Natural killer cell (primary cell): ENCODE measurements at places on chromosomes 16 and 17.

GRCh38 chr17:42883802-42884558, 16.6 kb upstream of the G6PC1 start:
- DNase-seq, result no peak

DNA sequence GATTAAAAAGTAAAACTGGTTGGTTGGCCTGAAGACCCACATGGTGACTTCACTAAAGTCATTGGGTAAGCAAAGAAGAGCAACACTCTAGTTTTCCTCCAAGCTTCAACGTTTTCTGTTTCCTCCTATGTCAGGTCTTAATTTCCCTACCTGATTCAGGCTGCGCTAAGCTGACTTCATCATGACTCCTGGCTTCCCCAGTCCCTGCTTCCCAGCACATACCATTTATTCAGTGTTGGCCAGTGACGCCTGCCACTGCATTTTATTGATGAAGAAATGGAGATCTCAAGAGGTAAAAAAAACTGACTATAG, 645.3 kb downstream of the WWOX start:
- no peak for DNase-seq

DNA sequence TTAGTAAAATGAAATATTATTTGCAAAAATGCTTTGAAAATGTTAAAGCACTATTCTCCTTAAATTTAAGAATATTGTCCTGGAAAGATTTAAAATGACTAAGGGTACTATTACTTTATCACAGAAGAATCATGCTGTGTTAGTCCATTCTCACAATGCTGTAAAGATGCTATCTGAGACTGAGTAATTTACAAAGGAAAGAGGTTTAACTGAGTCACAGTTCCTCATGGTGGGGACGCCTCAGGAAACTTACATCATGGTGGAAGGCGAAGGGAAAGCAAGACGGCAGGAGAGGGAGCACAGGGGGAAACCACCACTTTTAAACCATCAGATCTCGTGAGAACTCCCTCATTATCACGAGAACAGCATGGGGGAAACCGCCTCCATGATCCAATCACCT, 245.6 kb downstream of the IRX3 start:
- DNase-seq, result no peak

DNA sequence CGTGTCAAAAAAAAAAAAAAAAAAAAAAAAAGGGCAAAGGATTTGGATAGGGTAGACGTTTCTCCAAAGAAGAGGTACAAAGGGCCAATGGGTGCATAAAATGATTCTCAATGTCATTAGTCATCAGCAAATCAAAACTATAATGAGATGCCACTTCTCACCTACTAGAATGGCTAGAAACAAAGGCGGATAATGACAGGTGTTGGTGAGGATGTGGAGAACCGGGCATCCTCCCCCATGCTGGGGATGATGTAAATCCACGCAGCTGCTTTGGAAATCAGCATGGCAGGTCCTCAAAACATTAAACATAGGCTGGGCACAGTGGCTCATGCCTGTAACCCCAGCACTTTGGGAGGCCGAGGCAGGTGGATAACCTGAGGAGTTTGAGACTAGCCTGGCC, 9.4 kb downstream of the ITGAX start:
- DNase-seq, result no peak

DNA sequence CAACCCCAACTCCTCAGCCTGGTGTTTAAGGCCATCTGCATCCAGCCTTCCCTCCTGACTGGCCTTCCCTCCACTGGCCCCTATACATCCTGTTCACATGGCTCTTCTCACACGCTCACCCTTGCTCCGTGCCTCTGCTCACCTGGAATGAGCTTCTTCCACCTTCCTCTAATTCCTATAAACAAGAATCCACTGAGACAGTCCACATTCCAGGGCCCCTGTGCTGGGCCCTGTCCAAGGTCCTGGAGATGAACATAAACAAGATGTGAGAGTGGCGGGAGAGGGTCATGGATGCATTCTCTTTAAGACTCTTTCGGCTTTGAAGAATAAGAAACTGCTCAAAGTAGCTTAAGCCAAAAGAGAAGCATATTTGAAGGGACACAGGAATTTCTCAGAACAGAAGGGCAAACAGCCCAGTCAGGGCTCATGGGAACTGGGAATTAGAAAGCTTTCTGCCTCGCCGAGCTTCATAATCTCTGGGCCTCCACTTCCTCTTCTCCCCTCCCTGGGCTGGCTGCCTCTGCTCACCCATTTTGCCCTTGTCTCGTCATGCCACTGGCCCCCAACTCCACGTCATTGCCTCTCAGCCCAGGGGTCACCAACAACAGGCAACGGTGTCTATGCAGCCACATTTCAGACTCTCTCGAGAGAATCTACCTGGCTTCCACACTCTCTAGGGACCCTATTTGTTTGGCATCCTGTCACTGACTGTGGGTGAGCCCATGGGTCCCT, 13.5 kb downstream of the SPPL2C start:
- DNase-seq, result no peak

GRCh38 chr17:63116967-63117830, 151.2 kb downstream of the TANC2 start:
- no peak for DNase-seq
